ENCODE measurements at places on chromosomes 2 and 18. TPM values are rescaled to one million over a fixed set of nuclear protein-coding genes. Genes with fewer than 3 reads are reported as not detected.

RAB27B gene
- 4.2 TPM for polyA plus RNA-seq

DNA sequence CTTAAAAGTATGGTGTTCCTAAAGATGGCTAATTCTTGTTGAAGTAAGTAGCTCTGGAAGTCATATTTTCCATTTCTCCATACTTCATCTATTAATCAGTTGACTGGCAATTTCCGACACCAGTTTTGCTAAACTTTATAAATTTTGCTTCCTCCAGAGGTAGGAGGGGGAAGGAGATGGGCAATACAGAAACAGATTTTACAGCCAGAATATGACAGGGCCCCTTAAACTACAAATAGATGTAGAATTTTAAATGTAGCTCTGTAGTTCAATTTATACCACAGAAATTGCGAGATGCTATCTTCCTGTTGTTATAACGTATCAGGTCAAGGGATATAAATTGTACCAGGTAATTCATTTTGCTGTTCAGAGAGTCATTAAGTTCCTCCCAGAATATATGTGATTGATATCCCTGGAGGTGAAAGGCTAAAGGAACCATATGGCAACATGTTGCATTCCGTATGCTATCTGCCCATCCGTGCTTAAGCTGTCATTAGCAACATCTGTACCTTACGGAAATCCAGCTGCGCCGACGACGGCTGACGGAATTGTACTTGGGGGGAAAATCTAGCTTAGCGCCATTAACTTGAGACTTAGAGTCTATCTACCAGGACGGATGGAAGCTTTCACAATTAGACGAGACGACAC is 8.4 kb upstream of the NR4A2 start:
- DNase-seq: no peak

GRCh38 chr18:13246121-13246520 is 27.6 kb downstream of the LDLRAD4 start:
- no peak for DNase-seq

DNA sequence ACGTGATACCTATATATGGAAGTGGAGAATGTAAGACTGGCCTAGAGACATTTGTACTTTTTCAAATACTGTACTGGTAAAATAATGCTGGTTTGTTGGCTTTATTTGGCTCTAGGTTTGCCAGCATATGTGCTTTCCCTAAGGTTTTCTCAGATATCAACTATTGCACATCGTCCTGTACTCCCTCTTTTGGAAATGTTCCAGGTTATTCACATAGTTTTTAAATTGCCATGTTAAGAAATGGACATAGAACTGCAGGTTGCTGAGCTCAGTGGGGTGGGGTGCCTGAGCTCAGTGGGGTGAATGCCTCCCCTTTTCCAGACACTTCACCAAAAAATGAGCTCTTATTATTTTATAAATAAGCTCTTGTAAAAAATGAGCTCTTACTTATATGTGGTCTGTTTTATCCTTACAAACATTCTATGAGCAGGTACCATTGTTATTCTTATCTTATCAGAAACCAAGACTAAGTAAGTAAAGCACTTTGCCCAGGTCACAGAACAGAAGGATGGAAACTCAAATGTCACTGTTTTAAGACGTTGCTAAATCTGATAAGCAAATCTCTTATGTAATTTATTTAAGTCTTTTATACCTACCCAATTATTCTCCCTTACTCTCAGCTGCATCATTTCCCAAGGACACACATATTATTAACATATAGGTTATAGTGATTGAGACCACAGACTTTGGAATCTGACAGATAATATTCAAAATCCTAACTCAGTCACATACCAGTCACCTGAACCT is 99.0 kb downstream of the CPS1 start:
- no peak for DNase-seq

- no peak for DNase-seq
These were observed 122.1 kb downstream of the EML6 start for GRCh38 chr2:54845514-54845913.

DNA sequence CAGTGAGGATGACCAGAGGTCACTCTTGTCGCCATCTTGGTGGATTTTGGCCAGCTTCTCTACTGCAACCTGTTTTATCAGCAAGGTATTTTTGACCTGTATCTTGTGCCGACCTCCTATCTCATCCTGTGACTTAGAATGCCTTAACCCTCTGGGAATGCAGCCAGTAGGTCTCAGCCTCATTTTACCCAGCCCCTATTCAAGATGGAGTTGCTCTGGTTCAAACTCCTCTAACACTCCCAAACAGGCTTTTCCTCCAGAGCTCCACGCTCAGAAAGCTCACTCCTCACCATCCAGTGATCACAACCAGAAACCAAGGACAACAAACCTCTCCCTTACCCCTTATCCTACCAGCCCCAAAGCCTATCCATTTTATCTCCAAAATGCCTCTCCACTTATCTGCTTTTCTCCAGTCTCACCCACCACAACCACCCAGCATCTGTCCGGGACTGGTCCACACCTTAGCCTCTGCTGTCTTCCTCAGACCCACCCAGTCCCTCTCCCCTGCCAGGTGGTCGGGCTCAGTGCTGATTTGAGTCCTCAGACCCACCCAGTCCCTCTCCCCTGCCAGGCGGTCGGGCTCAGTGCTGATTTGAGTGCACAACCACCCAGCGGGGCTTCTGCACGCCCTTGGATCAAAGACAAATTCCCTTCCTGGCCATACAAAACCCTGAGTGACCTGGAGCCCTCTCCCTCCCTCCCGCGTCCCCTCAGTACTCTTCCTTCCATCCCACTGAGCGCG is 11.7 kb upstream of the SMAD7 start:
- no peak for DNase-seq
